ENCODE measurements at places on chromosomes 16 and 17.

- no peak for DNase-seq
Observed at GRCh38 chr17:789160-789840, 7.1 kb downstream of the MRM3 start.

- no peak for DNase-seq
Observed at GRCh38 chr17:77441940-77442339, 301.2 kb downstream of the SEC14L1 start.

DNA sequence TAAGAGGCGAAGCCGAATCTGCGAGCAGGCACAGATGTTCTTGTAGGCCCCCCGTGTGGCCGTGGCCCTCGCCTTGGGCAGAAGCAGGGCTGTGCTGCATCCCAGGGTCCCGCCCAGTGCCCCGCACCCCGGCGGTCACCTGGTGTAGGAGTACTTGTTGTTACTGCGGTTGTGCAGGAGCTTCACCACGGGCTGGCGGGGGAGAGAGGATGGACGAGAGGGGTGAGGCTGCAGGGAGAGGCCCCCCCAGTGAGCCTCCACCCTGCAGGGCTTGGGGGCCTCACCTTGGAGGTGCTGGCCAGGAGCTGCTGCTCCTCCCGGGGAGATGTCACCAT lies 11.4 kb downstream of the ASPHD1 start:
- no peak for DNase-seq

DNA sequence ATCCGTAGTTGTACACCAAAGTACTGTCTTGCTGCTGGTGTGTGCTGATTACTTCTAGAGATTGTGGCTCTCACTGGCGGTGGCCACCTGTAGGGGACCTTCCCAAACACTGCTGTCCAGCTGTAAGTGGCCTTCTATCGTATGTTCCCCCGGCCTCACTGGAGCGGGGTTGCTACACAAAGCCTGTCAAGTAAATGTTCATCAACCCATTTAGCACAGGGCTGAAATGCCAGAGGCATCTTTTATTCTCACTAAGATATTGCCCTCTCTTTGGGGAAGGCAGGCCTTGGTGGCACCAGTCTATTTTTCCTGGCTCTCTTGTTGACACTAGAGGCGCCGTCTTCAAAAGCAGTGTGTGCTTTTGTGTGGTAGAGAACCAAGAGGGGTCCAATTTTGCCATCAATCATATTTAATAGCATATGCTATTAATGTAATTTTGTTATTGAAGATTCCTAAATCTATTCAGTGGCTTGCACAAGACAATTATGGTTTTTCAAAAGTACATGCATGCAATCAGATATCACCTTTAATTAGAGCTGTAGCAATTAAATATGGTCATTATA lies 514.4 kb upstream of the SALL1 start:
- no peak for DNase-seq

DNA sequence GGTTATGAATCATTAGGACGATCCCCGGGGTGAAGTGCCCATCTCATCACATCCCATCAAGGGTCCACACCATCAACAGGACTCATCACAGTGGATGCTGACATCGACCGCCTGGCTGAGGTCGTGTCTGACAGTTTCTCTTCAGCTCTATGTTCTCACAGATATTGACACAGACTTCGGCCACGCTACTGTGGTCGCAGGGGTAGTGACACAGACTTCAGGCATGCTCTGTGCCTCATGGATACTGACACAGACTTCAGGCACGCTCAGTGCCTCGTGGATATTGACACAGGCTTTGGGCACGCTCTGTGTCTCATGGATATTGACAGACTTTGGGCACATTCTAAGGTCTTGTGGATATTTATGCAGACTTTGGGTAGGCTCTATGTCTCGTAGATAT lies 50.1 kb downstream of the KLHDC4 start:
- no peak for DNase-seq

GRCh38 chr16:57044931-57045693 lies 47.3 kb upstream of the CPNE2 start:
- DNase-seq, result no peak

GRCh38 chr16:57186872-57187854 lies 1.0 kb downstream of the RSPRY1 start:
- no peak for DNase-seq

GRCh38 chr16:71339236-71340171 lies 19.0 kb upstream of the CALB2 start:
- no peak for DNase-seq

DNA sequence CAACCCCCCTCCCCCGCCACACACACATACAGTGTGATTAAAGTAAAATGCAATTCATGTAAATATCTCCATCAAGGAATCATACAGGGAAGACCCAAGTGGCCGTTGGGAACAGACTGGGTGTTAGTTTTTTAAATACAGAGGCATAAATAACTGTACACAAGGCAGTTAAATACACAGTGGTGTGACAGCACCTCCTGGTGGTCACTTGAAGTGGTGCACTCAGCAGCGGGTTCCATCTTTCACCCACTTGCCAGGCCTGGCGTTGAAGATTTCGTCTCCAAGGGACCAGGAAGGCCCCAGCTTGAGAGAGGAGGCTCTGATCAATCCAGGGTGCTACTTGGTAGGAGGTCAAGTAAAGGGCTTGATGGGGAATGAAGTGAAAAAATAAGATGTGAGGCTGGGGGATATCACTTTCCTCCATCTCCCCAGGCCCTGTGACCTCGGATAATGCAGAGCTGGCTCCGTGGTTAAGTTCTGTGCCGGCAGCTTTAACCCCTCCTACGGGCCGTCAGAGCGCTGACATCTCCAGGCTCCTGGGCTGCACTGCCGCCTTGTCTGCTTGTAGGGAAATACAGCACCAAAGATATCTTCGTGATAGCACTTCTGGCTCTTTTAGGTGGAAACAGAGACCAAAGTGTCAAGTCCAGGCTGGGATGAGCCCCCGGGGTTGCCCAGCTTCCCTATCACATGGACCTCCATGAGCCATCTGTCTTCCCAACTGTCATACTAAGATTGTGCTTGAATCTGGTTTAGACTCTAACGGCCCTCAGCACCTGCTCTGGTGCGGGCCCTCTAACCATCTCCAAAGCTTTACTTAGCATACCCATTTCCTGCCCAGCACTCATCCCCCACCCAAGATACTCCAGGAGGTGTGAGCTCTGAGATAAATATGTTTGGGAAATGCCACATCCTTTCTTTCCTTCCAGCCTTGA lies 20.7 kb downstream of the LGALS9 start:
- no peak for DNase-seq

DNA sequence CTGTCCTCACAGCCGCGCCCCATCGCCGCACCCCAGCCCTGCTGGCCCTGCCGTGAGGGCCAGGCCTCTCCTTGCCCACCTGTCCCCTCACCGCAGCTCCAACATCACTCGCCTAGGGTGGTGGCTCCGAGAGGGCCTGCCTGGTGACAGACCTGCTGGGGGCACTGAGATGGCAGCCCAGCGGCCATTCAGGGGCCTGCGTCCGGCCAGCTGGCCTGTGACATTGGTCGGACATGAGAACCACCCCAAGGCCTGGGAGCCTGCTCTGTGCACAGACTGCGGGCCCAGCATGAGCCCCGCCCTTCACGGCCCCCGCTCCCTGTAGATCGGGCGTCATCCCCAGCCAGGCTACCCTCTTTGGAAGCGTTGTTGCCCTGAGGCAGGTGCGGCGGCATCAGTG lies 11.8 kb downstream of the NME3 start:
- DNase-seq, result no peak

DNA sequence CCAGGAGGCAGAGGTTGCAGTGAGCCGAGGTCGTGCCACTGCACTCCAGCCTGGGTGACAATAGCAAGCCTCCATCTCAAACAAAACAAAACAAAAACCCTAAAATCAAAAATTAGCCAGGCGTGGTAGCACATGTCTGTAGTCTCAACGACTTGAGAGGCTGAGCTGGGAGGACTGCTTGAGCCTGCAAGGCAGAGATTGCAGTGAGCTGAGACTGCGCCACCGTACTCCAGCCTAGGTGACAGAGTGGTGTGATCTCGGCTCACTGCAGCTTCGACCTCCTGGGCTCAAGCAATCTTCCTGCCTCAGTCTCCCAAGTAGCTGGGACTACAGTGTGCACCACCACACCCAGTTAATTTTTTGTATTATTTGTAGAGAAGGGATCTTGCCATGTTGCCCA lies 87.6 kb downstream of the MYH11 start:
- DNase-seq, result no peak

GRCh38 chr17:8046929-8047768 lies 8.3 kb downstream of the ALOX15B start:
- DNase-seq, result no peak

DNA sequence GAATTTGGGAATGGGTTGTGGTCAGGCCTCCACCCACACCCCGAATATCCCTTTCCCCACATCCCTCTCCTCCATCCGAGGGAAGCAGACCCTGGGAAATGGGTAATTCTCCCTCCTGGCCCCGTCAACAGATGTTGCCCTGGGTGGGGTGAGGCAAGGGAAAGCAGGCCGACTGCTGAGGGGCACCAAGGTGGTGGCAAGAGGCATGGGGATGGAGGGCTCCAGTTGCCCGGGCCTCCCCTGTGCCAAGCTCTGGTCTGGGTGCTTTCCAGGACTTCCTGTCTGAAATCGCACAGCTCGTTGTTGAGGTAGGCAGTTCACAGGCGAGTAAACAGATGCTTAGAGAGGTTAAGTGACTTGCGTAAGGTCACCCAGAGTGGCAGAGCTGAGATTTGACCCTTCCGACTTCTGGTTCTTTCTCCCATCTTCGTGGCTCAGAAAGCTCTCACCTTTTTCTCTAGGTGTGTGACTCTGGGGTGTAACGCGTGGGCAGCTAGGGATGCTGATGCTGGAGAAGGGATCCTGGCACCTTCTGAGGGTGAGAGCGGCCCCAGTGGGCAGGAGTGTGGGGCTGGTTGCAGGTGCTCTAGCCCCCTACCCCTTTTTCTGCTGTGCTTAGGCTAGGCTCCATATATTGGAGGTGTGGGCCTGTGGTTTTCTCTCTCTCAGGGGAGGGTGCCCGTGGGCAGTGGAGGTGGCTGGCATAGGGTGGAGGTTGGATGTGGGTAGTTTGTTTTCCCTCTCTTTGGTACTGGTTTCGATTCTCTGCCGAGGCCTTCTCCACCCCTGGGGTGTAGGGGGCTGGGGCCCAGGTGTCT lies 17.2 kb downstream of the RARA start:
- DNase-seq, result no peak

DNA sequence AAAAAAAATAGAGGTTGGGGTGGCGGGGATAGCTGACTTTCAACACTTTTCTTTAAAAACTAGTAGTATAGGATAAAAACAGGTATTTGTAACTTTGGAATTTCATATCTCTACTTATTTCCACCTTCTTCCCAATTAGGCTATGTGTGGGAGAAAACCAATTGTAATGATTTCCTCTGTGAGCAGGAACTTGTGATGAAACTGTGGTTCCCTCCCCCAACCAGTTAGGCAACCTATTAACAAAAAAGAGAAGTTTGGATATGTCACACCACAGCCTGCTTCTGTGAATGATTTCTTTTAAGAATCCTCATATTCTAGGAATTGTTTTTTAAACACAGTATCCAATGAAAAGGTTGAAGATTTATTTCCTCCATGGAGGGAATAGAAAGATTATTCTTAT lies 1.9 kb downstream of the IGSF6 start:
- no peak for DNase-seq

Data from GOT3 (cell line).